Fibroblast of lung (primary cell): ENCODE measurements at places on chromosomes 1 and 21.

DNA sequence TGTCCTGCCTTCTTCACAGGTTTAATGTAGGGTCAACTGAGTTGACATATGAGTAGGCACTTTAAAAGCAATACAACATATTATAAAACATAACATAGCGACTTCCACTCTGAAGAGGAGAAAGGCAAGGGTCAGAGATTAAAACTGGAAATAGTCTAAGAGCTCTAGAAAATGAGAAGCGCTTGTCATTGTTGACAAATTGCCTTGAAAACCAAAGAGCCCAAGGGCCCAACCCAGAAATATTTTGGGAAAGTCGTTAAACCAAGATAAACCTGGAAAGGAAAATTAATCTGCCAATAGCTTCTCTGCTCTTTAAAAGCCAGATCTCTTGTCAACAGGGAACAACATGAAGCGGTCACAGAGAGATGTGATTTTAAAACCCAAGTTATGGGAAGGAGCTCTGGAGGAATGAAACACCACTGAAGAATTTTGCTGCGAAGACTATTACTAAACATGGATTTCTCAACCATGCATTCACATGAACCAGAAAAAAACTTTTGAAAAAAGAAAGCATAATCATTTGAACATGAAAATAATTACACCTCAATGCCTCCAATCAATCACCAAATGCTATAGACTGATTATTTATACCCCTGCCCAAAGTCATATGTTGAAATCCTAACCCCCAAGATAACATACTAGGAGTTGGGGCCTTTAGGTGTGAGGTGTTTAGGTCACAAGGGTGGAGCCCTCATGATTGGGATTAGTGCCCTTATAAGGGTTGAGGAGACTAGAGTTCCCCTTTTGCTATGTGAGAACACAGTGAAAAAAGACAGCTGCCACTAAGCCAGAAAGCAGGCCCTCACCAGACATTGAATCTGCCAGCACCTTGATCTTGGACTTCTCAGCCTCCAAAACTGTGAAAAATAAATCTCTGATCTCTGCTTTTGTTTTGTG is 33.0 kb upstream of the MTF1 start:
- DNase-seq = peak; percentile 45

DNA sequence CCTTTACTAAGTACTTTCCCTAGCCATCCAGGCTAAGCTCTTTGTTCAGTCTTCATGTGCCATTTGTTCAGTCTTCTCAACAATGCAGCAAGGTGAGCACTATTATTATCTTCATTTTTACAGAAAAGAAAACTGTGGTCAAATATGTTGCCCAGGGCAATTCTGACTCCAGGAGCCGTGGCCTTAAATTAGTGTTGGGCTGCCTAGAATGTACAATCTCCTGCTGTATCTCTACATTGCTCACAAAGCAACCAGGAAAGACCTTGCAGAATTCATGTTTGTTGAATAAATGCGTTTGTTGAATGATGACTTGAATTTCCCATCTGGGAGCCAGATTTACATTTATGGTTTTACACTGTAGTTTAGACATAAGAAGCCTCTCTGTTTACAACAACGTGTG is 14.2 kb downstream of the CD101 start:
- DNase-seq = no peak

- DNase-seq = peak; percentile 36
Measured at GRCh38 chr21:18155508-18156193, 89.0 kb upstream of the CHODL start.

DNA sequence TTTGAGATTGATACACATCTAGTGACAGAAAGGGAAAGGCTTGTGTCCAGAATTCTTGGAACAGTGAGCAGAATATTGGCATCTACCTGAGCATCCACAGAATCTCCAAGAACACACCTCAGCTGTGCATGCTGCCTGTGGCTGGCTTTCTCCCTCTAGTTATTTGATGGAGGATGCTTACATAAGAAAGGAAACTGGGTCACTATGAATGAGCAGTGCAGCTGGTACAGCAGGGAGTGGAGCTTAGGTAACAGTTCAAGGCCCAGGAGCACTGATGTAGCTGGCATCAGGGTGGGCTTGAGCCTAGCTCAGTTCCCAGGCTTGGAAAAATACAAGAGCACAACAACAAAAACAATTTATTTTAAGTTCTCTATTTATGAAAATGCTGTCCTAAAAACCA is 26.3 kb downstream of the RGS8 start:
- DNase-seq = no peak

DNA sequence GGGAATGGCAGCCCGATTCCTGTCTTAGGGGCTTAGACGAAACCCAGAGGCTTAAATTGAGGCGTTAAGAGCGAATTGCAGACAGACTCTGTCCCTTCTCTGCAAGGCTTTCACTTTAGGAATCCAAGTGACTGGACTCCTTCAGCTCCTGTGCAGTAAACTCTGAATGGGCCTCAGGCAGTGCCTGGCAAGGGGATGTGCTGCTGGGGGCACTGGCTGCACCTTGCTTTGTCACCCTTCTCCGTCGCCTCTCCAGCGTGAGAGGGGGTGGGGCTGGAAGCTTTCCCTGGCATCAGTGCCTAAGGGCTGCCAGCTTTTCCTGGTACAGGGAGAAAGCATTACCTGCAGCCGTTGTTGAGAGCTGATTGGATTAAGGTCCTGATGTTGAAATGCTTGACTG is 39.9 kb upstream of the NFASC start:
- DNase-seq = no peak

DNA sequence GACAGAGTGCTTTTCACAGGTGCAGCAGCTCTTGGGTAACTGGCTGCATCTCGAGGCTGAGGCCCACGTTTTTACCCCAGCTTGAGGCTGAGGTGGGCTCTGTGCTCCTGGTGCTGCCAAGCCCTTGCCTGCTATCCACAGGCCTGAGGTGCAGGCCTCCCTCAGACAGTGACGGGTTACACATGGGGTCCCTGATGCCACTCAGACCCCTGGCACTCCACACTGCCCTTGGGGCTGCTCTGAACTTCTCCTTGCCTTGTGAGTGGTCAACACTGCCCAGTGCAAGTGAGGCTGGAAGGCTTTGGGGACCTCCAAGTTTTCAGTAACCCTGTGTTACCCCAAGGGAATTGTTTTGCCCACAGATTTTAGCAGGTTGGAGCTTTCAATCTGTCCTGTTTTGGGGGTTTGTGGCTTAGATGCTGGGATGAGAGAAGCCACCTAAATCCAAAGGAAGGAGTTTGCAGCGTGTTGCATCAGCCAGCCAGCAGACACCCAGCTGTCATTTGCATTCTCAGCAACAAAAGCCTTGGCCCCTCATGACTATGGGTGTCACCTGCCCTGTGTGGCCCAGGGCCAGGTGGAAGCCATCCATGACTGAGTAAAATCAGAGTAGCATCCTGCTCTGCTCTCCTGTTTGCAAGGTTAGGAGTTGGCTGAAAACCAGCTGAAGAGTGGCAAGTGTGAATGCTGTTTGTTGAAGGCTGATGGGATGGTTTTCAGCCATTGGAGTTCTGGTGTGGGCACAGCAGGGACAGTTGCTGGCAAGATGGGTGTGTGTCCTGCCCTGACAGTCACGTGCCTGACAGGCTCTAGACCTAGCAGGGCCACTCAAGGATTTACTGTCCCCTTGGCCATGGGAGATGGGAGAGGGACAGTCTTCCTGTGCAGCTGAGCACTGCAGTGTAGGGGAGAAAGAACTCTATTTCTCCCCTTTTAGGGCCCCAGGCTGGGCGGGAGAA is 3.2 kb downstream of the RNF187 start:
- DNase-seq = peak; percentile 74

DNA sequence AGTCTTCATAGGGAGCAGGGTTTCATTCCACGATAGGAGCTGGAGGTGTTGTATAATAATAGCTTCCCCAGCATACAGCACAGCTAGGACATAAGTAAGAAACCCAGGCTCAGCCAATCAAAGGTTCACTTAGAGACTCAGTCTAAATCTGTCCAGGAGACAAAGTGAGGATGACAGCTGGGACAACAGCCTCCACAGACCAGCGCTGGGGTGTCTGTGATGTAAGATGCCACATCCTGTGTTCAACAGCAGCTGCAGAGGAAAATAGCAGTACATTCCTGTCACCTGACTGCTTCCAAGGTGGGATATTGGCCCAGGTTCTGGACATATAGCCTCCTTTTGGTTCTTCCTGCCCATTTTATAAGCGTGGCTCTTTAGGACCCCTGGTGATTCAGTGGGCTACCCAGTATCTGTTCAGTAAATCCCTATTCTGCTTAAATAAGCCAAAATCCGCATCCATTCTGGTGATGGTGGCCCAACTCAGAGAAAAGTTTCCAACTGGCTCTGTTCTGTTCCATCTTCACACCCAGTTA is 176.8 kb upstream of the SYT6 start:
- no peak for DNase-seq

DNA sequence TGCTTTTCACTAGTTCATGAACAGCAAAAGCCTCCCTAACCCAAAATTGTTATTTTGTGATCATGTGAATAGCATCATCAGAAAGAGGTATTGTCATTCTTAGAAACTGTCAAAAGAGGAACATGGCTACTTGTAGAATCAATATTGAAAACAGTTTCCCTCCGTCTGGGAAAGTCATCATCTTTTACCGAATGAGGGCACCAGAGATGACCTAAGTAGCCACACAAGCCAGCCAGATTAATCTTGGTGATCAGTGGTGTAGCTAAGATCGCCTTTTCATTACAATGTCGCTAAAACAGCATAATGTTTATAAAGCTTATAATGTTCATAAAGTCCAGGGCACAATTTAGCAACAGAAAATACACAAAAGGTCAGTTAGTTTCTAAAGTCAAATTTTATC is 136.1 kb downstream of the SIPA1L2 start:
- no peak for DNase-seq

- peak; percentile 60 for DNase-seq
Measured at GRCh38 chr1:217076902-217077301, 353.7 kb upstream of the ESRRG start.

- no peak for DNase-seq
Measured at GRCh38 chr21:41824466-41825207, 54.5 kb downstream of the PRDM15 start.

DNA sequence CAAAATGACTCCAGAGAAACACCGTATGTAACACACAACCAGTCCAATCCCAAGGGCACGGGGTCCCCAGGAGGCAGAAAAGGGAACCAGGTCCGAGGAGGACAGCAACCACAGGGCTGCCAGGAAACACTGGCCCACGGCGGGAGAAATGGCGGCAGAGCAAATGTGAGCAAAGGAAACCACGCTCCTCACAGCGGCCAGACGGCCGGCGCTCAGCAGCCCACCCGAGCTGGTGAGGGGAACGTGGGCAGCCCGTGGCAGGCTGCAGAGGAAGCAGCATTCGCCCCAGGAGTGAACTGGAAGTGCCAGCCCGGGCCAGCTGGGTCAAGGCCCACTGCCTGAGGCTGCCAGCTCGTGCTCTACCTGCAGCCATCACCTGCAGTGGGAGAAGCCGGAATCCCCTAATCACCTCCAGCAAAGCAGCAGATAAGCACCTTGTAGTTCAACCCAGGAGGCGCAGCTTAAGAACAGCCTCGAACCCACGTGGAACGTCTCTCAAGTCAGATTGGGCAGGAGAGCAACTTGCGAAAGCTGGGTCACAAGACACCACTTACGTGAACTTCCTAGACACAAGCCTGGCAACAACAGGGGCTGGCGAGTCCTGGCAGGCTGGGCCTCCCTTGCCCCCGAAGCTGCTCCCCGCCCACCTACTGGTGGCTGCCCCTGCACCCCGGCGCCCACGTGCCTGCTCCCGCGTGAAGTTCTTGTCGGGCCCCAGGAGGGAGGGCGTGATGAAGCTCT is 6.7 kb downstream of the SLC19A1 start:
- no peak for DNase-seq
